ENCODE measurements at places on chromosomes 6 and 20.

DNA sequence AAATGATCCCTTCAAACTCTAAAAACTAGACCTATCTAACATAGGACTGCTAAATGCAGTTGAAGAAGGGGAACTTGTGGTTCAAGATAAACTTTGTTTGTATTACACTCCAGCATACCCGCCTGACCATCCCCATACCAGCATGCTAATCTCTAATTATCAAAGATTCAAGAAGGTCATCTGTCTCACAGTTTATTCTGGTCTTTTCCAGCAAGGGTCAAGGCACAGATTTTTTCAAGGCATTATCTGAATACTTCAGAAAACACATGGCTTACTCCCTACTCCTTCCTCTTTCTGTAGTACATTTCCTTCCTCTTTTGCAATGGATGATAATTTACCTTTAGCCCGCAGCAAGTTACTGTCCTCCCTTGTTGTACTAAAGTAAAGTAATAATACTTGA lies 174.1 kb downstream of the PKHD1 start:
- DNase-seq = no peak

- DNase-seq = no peak
Observed at GRCh38 chr20:50568549-50568942, 58.4 kb downstream of the PTPN1 start.

DNA sequence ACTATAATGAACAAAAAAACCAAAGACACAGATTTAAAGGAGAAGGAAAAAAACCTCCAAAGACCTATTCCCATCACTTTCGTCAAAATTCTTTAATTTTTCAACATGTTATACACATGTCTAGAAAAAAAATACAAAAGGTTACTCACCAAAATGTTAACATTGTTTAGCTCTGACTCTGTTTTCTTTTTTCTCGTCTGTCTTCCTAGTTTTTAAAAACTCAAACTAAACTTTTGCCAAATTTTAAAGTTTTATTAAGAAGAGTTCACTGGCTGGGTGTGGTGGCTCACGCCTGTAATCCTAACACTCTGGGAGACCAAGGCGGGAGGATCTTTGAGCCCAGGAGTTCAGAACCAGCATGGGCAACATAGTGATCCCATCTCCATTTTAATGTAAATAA lies 10.8 kb downstream of the MCUR1 start:
- DNase-seq = no peak

DNA sequence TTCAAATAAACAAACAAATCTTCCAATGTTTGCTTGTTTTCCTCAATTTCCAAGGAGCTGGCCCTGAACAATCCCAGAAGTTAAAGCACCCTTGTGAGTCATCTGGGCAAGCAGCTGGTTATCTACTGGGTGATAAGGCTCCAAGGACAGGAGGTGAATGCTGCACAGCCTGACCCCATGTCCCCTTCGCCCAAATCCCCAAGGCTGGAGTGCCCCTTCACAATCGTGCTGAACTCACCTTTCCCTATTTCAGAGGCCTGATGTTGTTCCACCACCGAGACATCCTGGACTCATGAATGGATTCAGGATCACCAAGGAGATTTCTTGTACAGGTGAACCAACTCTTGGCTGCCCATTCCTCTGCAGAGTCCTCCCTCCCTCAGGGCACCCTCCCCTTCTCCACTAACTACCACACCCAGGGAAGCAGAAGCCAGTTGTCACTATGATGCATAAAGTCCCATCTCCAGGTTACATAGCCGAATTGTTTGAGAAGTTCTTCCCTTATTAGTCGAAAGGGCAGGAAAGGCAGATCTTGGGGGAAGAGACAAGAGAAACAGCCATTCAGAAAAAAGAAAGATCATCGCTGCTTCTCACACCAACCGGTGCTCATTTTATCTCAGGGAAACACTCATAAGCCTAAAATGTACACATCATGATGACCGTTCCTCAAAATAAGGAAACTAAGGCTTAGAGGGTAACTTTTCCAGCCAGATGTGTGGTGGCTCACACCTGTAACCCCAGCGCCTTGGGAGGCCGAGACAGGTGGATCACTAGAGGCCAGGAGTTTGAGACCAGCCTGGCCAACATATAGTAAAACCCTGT lies 138.8 kb upstream of the RREB1 start:
- no peak for DNase-seq

DNA sequence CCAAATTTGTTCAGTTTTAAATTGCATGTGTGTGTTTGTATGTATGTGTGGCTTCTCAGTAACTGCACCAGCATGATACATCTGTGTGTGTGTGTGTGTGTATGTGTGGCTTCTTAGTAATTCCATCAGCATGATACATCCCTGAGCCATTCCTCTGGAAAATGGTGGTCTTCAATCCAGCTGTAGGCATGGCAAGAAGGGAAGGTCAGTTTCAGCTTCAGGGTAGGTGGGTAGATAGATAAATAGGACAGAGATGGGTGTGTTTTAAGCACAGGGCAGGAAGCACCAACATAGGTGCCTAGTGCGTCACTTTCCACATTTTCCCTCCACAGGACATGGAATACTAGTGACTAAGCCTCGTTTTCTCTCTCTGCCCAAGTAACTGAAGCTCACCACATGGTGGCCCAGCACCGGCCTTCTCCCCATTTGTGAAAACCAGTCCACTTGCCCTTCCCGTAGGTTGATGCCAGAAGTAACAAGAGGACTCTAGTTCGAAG lies 82.9 kb downstream of the RPP40 start:
- DNase-seq = no peak

- DNase-seq = no peak
Observed at GRCh38 chr20:10047427-10047826, 12.6 kb downstream of the ANKEF1 start.
